Femur (tissue), 1 donor: ENCODE measurements at places on chromosomes 16 and 17.

- DNase-seq: no peak
Measured at GRCh38 chr16:23900480-23901177, 64.8 kb downstream of the PRKCB start.

DNA sequence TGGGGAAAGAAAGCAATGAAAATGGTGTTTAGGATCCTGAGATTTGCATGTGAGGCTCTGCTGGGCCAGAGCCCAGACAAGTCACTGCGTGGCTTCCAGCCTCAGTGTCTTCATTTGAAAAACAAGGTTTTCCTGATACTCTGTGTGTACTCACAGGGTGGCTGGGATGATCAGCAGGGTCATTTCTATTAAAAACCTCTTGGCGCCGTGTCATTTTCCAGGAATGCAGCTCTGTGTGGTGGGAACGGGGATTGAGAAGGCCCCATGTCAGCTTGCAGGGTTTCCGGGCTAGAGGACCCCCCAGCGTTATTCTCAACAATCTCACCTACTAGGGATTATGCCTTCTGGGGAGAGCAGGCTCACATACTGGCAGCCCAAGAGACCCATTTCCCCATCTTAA is 73.5 kb downstream of the FOXL1 start:
- no peak for DNase-seq

GRCh38 chr17:46732160-46732559 is 86.3 kb downstream of the WNT3 start:
- no peak for DNase-seq

- no peak for DNase-seq
Measured at GRCh38 chr16:10122546-10122945, 59.7 kb downstream of the GRIN2A start.

GRCh38 chr16:89430436-89431157 is 59.8 kb downstream of the ANKRD11 start:
- DNase-seq: no peak

- no peak for DNase-seq
Measured at GRCh38 chr17:83099086-83099555, 19.7 kb downstream of the METRNL start.

DNA sequence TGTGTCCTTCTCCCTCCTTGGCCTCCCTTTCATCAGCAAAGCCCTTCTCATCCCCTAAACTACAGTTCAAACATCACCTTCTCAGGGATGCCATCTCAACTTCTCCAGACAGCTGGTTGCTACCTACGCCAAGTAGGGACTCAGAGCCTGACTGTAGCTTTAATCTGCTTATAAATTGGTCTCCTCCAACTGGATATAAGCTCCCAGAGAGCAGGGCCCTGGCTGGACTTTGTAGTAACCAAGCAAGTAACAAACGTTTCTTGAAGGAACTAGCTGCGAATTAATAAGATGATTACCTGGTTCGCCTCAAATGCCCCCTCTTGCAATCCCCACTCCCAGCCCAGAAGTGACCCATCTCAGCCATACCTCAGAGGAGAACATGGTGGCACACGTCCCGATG is 17.5 kb upstream of the KLHL11 start:
- no peak for DNase-seq

DNA sequence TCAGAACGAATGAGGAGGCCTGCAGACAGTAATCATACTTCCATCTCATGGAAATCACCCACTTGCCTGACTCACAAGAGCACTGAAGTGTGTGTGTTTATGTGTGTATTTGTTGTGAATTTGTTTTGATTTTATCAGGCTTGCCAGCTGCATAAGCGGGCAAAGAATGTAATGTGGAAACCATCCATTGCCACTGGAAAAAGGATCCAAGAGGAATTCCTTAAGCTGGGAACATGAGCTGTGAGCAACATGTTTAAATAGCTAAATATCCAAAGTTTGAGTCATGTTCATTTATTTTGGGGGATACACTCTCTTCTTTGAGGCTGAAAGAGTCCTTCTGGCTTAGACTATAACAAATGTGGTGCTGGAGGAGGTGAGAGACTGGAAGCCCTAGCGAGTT is 198.4 kb upstream of the TBX2 start:
- DNase-seq: no peak

GRCh38 chr17:69870091-69870530 is 204.9 kb upstream of the KCNJ16 start:
- DNase-seq: no peak

DNA sequence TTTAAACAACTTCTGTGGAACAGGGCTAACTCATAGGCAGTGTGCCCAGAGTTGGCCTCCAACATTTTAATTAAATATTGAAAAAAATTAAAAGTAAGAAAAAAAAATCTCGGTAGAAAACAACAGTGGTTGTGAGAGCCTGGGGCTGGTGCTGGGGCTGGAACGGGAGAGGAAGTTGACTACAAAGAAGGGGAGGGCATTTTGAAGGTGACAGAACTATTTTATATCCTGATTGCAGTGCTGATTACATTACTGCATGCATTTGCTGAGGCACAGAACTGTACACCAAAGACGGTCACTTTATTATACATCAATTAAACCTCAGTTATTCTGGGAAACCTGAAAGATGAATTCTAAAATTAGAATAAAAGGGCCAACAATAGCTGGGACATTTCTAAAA is 142.5 kb downstream of the PARN start:
- DNase-seq: no peak

GRCh38 chr16:84260766-84261554 is 21.1 kb upstream of the KCNG4 start:
- no peak for DNase-seq

DNA sequence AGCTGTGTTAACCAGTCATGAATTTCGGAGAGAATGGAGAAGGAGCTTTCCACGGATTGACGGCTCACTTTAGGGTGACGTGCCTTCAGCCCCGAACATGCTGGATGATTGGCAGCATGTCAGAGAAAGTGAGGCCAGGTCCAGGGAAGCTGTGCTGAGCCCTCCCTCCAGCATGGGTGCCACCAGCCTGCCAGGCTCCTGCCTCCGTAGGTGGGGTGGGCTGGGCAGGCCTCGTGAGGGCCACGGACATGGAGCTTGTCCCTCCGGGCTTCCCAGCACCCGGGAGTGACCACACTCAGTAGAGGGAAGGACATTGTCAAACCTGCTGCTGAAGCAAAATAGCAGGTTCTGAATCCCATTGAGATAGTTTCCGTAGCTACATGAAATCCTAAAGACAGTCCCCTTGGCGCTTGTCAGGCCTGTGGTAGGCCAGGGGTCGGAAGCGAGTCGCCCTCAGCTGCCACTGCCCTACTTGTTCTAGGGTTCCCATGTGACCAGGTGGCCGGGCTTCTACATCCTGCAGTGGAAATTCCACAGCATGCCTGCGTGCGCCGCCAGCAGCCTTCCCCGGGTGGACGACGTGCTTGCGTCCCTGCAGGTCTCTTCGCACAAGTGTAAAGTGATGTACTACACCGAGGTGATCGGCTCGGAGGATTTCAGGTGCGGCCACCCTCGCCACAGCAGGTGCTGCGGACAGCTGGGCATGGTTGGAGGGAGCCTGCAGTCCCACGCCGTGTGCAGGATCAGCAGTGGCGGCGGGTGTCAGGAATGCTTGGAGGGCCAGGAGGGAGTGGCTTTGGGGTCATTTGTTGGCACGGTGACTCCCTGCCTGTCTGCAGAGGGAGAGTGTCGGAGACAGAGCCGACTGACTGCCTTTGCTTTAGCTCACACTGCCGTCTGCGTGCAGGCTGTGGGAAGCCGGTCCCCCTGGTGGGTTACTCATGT is 72.3 kb downstream of the SEC14L1 start:
- no peak for DNase-seq

DNA sequence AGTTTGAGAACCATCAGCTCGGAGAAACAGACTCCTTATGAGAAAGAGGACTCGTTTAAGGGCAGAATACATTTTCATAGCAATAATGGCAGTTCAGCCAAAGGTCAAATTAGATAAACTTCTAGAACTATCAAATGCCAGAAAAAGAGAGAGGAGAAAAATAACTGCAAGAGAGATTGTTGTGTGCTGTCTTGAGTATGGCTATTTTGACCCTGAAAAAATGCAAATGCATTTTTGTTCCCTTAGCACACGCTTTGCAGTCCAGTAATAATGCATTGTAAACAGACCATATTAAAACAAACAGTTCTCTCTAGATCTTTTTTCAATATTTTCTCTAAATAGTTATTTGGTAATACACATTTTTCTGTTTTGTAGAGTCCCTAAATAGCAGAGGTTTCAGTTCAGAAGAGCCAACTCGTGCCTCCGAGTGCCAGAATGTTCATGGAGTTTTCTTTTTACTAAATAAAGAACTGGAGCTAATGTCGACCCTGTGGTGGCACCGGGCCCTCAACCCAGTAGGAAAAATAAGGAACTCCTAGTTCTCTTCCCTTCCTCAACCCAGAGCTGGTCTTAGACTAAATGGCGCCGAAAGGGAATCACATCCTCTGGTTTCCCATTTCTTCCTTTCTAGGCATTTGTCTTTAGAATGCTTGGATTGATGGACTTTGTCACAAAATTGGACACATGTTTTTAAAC is 298.0 kb downstream of the MAP2K4 start:
- no peak for DNase-seq

GRCh38 chr16:68349838-68350410 is 39.1 kb downstream of the PRMT7 start:
- DNase-seq: no peak

GRCh38 chr17:57257195-57257894 is 1.0 kb downstream of the MSI2 start:
- no peak for DNase-seq

GRCh38 chr16:52718046-52718445 is 171.1 kb upstream of the TOX3 start:
- DNase-seq: no peak

GRCh38 chr17:32518646-32519227 is 31.9 kb downstream of the CDK5R1 start:
- no peak for DNase-seq

GRCh38 chr16:71188956-71189712 is 41.4 kb downstream of the HYDIN start:
- no peak for DNase-seq

GRCh38 chr17:30996486-30996885 is 25.6 kb downstream of the RNF135 start:
- DNase-seq: no peak
